ENCODE measurements at places on chromosomes 2 and 18.

GRCh38 chr2:238370823-238371372 lies 50.6 kb downstream of the TRAF3IP1 start:
- DNase-seq, result no peak

DNA sequence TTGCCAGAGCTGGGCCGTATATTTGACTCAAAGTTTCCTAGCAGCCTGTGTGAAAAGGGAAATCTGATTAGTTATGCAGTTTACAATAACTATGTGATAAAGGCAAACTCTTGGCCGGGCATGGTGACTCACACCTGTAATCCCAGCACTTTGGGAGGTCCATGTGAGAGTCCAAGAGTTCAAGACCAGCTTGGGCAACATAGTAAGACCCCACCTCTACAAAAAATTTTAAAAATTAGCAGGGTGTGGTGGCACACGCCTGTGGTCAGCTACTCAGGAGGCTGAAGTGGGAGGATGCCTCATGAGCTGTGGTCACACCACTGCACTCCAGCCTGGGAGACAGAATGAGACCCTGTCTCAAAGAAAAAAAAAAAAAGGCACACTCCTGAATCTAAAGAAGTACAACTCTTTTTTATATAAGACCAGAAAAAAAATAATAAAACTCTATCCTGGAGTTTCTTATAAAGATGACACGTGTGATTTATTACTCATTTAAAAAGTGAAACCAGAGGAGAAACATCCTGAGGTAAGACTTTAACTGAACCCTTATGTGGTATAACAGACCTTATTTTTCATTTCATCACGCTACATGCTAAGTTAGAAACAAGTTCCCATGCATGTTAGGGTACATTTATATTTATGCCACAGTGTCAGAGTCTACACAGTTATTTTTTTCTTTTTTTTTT lies 32.6 kb upstream of the KCMF1 start:
- peak; percentile 70 for DNase-seq

DNA sequence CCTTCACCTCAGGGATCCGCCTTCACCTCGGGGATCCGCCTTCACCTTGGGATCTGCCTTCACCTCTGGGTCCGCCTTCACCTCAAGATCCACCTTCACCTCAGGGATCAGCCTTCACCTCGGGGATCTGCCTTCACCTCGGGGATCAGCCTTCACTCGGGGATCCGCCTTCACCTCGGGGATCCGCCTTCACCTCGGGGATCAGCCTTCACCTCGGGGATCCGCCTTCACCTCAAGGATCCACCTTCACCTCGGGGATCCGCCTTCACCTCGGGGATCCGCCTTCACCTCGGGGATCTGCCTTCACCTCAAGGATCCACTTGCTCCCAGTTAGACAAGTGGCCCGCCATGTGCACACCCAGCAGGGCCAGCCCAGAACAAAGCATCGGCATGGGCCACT lies 7.3 kb downstream of the KIF1A start:
- no peak for DNase-seq

DNA sequence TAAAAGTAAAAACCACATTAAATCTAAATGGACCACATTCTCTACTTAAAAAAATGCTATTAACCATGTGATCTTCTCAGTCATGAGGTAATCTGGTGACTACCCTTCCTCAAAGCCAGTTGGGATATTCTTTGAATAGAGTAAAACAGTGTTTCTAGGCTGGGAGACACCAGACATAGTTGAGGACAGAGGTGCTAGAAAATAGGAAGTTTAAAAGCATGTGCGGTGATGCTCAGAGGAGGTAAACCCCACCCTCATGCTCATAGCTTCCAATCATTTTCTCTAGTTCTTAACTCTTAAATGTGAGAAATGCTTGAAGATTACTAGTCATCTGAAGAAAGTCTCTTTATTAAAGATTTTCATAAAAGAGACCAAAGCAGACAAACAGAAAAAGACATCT lies 30.7 kb upstream of the ELAC1 start:
- no peak for DNase-seq

DNA sequence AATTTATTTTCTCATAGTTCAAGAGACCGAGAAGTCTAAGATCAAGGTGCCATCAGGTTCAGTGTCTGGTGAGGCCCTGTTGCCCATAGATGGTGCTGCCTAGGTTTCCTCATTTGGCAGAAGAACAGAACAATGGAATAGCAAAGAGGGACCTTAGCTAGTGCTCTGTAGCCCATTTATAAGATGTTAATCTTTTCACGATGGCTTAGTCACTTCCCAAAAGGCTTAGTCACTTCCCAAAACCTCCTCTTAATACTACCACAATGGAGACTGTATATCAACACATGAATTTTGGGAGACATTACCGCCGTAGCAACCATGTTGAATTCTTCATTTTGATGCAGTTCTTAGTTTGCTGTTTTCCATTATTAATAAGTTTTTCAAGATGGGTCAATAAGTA lies 246.3 kb upstream of the NRP2 start:
- DNase-seq, result no peak

DNA sequence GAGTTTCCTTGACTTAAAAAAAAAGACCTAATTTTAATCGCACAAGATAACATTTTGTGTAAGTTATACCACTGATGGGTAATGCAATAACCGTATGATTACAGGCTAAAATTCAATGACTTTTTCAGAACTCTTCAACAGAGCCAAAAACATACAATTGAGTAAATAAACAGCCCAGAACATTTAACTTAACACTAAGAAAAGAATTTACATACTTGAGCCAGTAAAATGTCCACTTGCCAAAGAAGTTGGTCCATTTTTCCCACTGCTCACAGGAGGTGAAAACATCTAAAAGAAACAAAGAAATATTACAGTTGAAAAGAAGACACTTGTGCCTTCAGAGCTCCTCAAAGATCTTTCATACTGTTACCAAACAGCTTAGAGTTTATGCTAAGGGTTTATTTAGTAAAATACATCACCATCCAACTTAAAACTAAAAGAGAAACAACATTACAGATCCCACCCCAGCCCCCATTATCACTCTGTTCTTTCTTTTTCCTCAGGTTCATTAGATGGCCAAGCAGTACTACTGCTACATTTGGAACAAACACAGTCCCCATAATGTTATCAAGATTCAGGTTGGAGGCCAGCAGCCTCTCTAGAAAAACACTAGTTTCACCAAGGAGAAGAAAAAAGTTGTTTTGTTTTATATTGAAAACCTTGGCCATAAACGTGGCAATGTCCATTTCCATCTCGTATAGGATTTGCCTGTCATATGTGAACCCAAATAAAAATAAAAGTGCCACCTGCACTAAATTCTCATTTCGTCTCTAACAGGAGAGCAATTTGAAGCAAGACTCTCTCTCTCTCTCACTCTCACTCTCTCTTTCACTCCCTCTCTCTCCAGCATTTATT lies 2.7 kb downstream of the TCF4 start:
- no peak for DNase-seq

DNA sequence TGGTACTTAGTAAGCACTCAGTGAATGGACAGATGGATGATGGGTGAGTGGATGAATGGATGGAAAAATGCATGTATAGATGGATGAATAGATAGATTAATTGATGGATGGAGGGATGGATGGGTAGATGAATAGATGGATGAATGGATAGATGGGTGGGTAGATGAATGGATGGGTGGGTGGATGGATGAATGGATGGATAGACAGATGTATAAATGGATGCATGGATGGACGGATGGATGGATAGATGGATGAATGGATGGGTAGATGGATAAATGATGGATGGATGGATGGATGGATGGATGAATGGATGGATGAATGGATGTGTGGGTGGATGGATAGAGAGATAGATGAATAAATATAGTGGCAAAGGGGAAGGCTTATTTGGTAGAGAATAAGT lies 83.6 kb downstream of the ACOXL start:
- DNase-seq, result no peak

DNA sequence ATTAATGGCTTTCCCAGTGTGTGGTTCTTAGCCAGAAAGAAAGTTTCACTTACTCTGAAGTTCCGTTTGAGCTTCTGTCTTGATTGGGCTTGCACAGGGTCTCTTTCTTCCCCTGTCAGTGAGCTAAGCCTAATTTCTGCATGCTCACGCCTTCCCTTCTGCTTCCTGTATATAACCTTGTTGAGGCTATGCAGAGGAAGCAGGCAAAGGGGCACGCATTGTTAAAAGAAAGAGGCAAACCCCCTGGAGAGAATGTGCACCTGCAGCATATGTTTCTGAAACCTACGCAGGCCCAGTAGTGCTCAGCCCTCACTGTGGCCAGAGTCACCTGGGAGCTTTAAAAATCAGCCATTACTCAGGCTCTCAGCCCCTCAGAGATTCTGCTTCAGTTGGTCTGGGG lies 14.5 kb upstream of the PLA2R1 start:
- DNase-seq, result no peak

- no peak for DNase-seq
Observed at GRCh38 chr18:7568426-7568825, 1.3 kb downstream of the PTPRM start.

GRCh38 chr2:42693688-42694479 lies 70.1 kb downstream of the OXER1 start:
- no peak for DNase-seq

DNA sequence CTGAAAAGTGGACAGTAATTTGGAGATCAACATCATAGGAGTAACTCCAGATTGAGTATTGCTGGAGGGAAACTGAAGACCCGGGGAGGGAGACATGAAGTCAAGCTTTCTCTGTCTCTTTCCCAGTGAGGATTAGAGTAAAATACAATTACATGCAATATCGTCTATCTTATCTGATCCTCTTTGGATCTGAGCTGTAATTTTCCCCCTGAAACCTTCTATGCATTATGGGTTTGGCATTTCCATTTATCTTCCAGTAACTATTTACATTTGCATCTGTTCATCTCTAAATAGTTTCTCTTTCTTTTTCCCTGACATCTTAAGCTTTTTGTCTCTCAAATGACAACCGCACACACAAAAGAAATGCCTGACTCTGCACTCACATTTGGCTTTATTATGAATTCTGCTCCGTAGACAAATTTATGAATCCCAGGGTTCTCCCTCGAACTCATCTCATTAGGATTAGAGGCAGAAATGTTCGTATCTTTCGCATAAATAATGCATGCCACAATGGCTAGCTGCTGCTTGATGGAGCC lies 113.1 kb downstream of the SPP2 start:
- DNase-seq, result no peak

GRCh38 chr2:27573452-27573851 lies 9.4 kb upstream of the ZNF512 start:
- DNase-seq, result no peak

DNA sequence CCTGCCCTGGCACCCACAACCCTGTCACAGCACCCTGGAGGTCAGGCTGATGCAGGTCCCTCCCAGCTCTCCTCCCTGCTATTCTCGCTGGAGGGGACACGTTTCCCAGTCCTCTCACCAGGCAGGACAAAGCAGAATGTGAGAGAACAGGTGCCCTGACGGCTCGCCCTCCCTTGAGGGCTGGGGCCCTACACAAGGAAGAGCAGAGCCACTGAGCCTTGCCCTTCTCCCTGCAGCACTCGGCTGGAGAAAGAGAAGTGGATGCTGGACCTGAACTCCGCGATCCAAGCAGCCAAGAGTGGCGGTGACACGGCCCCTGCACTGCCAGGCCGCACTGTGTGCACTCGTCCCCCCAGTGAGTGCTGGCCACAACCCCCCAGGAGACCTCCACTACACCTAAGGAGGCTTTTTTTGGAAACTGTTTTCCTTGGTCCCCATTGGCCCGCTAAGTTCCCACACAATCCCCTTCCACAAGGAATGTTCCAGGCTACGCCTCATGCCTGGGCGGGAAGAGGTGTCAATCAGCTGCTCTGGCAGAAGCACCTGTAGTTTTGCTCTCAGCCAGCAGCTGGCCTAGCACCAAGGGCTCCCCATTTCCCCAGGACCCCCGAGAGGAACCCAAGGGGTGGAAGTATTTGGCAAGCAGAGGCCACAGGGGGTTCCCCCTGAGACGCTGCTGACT lies 17.4 kb downstream of the STK25 start:
- DNase-seq, result no peak

- DNase-seq, result no peak
Observed at GRCh38 chr2:228016402-228016801, 145.0 kb downstream of the DAW1 start.

GRCh38 chr2:237391140-237391539 lies 22.8 kb downstream of the COL6A3 start:
- no peak for DNase-seq

GRCh38 chr2:196742685-196743084 lies 56.8 kb downstream of the GTF3C3 start:
- DNase-seq, result no peak

GRCh38 chr2:86781363-86781762 lies 9.3 kb downstream of the CD8A start:
- no peak for DNase-seq

DNA sequence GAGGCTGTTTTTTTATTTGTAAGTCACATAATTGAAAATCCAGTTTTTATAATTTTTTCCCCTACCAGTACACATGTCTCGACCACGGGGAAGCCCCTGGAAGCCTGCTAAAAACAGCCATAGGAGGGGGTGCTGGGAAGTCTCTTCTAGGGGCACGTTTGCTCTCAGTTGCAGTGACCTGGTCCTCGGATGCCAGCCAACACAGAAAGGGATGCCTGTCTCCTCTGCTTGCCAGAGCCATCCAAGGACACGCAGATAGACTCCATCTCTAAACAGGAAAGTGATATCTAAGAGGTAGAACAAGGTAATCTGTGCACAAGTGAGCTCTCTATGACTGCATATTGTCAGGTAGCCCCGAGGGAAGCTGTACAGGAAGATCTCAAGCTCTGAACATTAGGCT lies 255.8 kb downstream of the SETBP1 start:
- DNase-seq, result no peak

DNA sequence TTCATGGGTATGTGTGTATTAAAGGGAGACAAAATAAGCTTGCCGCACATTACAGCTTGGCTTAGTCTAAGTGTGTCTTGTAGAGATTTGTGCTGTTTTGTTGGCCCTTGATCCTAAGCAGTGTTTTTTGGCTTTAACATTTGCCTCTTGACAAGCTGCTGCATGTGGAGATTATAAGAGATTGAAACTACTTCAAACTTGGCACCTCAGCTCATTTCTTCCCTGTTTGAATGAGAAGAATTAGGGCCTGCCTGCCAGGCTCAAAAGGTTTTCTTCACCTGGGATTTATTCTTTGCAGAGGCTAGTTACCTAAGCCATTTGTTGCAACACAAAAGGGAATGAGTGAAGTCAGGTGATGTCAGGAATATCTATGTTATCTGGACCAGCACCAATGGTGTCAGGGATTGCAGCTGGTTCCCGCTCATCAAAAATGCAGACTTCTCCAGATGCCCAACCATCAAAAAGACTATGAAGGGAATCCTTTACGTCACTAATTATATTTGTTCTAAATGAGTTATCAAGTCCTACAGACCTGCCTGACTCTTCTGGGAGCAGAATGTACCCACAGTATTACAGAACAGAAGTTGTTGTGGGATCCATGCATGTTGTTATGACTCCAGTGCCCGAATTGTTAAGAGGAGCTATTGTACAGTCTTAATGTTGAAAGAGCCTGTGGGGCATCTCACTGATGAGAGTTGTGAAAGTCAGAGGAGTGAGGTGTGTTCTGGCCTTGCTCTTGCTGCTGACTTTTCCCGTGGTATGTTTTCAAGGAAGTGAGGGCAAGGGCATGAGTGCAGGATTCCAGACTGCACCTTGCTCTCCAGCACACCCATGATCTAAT lies 31.0 kb downstream of the ABCA12 start:
- no peak for DNase-seq
